ENCODE measurements at places on chromosomes 2 and 18. TPM values are rescaled to one million over a fixed set of nuclear protein-coding genes. Genes with fewer than 3 reads are reported as not detected.

Gene MROH2A
- total RNA-seq, result not detected

Gene G6PC2
- not detected for total RNA-seq

Gene CYTIP
- 0.14 TPM for total RNA-seq

Gene TBR1
- total RNA-seq, result not detected

Gene SIX3
- total RNA-seq, result not detected

Gene DAPL1
- not detected for total RNA-seq

Gene RIT2
- total RNA-seq, result not detected

Gene TTC21B
- total RNA-seq, result 36.9 TPM

Gene CKAP2L
- 10.3 TPM for total RNA-seq

Gene XDH
- 4.8 TPM for total RNA-seq

Gene MEP1B
- total RNA-seq, result not detected

DNA sequence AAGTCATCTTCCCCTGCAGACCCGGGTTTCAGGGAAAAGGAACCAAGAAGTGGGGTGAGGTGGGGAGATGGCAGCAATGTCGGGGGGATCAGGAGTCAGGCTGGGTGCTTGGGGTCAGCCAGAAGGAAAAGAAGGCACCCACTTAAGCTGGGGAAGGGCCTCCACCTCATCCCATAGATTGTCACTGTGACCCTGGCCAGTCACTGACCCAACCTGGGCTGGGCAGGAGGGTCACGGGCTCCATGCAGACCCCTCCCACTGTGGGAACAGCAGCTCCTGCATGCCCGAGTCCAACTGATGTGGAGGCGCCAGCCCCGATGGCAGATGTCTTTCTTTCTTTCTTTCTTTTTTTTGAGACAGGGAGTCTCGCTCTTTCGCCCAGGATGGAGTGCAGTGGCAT lies 53.6 kb upstream of the HAAO start:
- no peak overlapping the region for H3K27ac ChIP-seq
- no peak overlapping the region for H3K4me3 ChIP-seq
- DNase-seq, result no peak
- peaks cover 11% of the 10 kb centered on the region for H3K27me3 ChIP-seq

GRCh38 chr18:25457601-25458000 lies 105.6 kb upstream of the ZNF521 start:
- H3K27me3 ChIP-seq, result peaks cover 12% of the 10 kb centered on the region
- H3K27ac ChIP-seq, result no peak overlapping the region
- H3K4me1 ChIP-seq, result no peaks in the 10 kb centered on the region
- no peak overlapping the region for H3K4me3 ChIP-seq

- DNase-seq, result no peak
- no peaks in the 10 kb centered on the region for H3K36me3 ChIP-seq
These were observed 18.0 kb upstream of the RAB11FIP5 start for GRCh38 chr2:73130790-73131189.

DNA sequence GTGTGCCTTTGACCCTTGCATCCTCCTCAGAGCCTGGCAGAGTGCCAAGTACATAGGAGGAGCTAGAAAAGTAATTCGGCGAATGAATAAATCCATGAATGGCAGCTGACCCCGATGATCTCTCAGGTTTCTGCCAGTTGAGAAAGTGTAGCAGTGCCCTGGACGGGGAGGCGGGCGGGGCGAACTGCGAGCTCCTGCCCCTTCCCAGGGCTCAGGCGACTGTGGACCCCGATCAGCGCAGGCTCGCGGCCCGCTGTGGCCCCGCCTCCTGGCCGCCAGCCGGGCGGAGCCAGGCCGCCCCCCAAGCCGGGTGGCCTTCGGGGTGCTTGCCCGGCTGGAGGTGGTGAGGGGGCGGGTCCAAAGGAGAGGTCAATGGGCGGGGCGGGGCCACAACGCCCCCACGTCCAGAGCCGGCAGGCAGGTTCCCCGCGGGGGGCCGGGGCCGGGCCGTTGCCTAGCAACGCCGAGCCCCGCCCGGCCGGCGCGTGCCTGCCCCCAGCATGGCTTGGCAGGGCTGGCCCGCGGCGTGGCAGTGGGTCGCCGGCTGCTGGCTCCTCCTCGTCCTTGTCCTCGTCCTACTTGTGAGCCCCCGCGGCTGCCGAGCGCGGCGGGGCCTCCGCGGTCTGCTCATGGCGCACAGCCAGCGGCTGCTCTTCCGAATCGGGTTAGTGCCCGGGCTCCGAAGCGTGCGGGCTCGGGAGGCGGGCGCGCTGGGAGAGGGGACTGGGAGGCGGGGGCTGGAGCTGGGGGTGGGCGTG lies 30.6 kb upstream of the TMBIM1 start:
- H3K4me3 ChIP-seq, result peak overlapping the region; percentile 94
- H3K4me1 ChIP-seq, result peaks cover 33% of the 10 kb centered on the region

- no peak for DNase-seq
- H3K36me3 ChIP-seq, result no peaks in the 10 kb centered on the region
- H3K27me3 ChIP-seq, result no peaks in the 10 kb centered on the region
- peaks cover 3% of the 10 kb centered on the region for H3K4me1 ChIP-seq
- no peak overlapping the region for H3K4me3 ChIP-seq
These were observed 112.1 kb downstream of the UPP2 start for GRCh38 chr2:158213773-158214172.

GRCh38 chr2:176514805-176515500 lies 245.7 kb downstream of the MTX2 start:
- DNase-seq, result no peak
- H3K27me3 ChIP-seq, result peaks cover 6% of the 10 kb centered on the region
- no peak overlapping the region for H3K4me3 ChIP-seq

GRCh38 chr2:63465633-63466032 lies 122.6 kb downstream of the WDPCP start:
- no peak for DNase-seq
- no peaks in the 10 kb centered on the region for H3K27me3 ChIP-seq
- H3K36me3 ChIP-seq, result peaks cover 26% of the 10 kb centered on the region
- H3K27ac ChIP-seq, result no peak overlapping the region

DNA sequence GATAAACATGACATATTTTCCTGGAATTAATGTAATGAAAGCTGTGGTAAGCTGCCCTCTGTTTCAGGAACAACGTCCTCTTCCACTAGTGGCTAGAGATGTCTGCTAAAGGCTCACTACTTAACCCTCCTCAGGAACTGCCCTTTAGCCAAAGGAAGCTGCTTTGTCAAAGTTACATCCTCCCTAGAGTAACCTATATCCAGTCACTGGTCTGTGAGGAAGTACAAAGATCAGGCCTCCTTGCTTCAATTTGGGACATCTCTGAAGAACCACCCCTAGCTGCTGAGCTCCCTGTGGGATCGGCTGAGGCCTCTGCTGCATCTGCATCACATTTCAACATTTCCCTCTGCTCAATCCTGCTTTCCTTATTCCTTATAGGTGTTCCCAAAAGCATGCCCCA lies 107.8 kb downstream of the PRELID3A start:
- H3K4me1 ChIP-seq, result peaks cover 1% of the 10 kb centered on the region
- no peak overlapping the region for H3K27ac ChIP-seq
- DNase-seq, result no peak
- no peak overlapping the region for H3K4me3 ChIP-seq
- H3K36me3 ChIP-seq, result peaks cover 12% of the 10 kb centered on the region

- no peaks in the 10 kb centered on the region for H3K4me1 ChIP-seq
- H3K27me3 ChIP-seq, result no peaks in the 10 kb centered on the region
- no peak overlapping the region for H3K4me3 ChIP-seq
- no peak for DNase-seq
These were observed 14.5 kb downstream of the CABYR start for GRCh38 chr18:24153397-24153796.

DNA sequence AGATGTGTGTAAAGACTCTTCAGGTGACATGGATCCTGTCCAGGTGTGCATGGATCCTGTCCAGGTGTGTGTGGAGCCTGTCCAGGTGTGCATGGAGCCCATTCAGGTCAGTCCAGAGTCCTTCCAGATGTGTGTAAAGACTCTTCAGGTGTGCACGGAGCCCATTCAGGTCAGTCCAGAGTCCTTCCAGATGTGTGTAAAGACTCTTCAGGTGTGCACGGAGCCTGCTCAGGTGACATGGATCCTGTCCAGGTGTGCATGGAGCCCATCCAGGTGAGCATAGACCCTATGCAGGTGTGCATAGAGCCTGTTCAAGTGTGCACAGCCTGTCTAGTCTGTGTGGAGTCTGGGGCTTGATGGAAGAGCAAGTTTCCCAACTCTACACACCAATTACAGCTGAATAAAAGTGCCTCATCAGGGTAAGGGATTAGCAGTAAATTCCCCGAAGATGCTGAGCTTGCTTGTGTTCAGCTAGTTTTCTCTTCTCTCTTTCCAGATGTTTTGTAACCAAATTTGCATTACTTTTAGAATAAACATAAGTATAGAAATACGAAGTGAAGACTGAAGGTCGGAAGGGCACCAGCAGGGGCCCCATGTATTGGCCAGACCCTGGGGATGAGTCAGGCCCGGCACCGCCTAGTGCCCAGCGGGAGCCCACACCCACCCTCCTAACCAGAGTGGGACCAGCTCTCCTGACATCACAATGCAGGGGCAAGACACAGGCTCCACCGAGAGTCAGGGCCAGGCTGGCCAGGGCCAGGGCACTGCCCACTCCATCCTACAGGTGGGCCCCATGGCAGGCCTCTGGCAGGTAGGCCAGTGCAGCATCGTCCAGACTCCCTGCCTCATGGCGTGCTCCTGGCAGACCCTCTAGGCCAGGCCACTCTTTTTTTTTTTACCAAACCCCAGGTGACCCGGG lies 38.6 kb upstream of the GPC1 start:
- no peak for DNase-seq
- no peaks in the 10 kb centered on the region for H3K4me1 ChIP-seq
- H3K36me3 ChIP-seq, result no peaks in the 10 kb centered on the region
- peaks cover 2% of the 10 kb centered on the region for H3K27me3 ChIP-seq
- no peak overlapping the region for H3K4me3 ChIP-seq

DNA sequence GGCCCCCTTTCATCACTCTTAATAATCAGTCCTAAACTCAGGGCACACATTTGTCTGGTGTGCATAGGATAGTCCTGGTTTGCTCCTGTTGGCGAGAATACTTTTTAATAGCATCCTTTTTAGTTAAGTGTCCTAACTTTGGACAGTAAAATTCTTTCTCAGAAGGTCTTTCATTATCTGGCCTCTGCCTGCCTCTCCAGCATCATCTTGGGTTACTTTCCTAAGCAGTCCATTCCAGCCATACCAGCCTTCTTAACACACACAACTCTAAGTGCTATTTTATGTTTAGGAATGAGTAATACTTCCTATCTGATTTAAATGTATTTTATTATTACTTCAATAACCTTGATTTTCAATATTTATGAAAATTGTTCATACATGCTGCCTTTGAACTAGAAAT lies 151.0 kb downstream of the ACOXL start:
- no peak overlapping the region for H3K4me3 ChIP-seq
- no peaks in the 10 kb centered on the region for H3K4me1 ChIP-seq
- H3K27ac ChIP-seq, result no peak overlapping the region
- peaks cover 1% of the 10 kb centered on the region for H3K36me3 ChIP-seq
- no peak for DNase-seq

DNA sequence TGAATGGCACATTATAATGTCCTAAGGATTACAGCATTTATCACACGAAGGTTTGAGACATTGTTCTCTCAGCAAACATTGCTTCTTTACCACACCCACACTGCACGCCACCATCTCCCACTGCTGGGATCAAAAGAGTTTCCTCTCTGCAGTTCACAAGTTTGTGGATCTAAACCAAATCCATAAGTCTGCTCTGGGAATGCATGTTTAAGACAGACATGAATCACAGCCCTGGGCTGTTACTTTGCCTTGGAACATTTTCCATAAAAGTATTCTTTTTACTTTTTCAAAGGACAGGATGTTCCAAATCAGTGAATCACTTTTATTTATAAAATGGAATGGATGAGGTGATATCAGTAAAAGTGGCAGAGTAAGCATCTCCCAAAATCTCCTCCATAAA lies 36.1 kb downstream of the STPG4 start:
- no peak overlapping the region for H3K4me3 ChIP-seq
- no peaks in the 10 kb centered on the region for H3K36me3 ChIP-seq
- DNase-seq, result no peak
- H3K27me3 ChIP-seq, result no peaks in the 10 kb centered on the region
- no peaks in the 10 kb centered on the region for H3K4me1 ChIP-seq

GRCh38 chr2:132747046-132747445 lies 77.0 kb upstream of the LYPD1 start:
- no peak overlapping the region for H3K27ac ChIP-seq
- no peak for DNase-seq
- no peak overlapping the region for H3K4me3 ChIP-seq
- H3K27me3 ChIP-seq, result no peaks in the 10 kb centered on the region
- H3K36me3 ChIP-seq, result peaks cover 2% of the 10 kb centered on the region

DNA sequence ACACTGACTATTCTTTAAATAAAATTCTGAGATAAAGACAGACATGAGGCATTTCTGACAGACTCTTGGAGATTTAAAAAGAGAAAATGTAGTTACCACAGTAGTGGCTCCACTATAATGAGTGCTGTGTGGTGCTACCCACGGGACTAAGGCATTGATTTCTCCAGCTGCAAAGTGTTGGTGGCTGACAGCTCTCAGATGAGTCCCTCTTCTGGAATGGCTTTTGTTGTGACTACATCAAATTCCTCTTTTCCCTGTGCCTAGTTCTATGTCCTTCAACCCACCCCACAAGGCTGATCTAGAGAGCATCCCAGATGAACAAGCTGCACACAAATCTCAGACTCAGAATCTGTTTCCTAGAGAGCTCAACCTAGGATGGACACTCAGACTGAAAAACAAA lies 884.8 kb upstream of the ZEB2 start:
- H3K4me1 ChIP-seq, result no peaks in the 10 kb centered on the region
- H3K27me3 ChIP-seq, result no peaks in the 10 kb centered on the region
- H3K36me3 ChIP-seq, result no peaks in the 10 kb centered on the region
- H3K4me3 ChIP-seq, result no peak overlapping the region
- no peak overlapping the region for H3K27ac ChIP-seq

DNA sequence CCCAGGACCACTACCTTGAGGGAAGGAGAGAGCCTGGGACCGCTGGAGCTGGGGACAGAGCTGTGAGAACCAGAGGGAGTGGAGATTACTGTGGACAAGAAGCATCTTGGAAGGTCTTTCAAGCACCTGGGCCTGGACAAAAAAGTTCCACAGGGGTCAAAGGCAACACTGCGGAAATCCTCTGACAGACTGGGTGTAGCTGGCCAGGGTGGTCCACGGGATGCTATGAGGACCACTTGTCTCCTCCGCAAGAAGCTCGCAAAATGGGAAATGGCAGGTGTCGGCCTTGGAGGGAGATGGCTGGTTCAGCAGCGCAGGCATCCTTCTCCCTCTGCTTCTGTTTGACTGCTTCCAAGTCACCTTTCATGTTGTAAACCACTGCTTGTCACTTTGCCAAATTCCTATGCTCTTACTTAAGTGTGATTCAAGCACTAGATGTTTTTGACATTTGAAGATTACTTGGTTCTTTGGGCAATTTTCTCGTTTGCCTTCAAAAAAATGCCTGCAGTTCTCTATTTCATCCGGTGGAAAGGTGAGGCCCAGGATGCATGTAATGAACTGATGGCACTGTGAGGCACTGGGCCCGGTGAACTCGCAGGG lies 27.7 kb downstream of the KLHL29 start:
- H3K36me3 ChIP-seq, result no peaks in the 10 kb centered on the region
- H3K27ac ChIP-seq, result no peak overlapping the region
- peaks cover 28% of the 10 kb centered on the region for H3K27me3 ChIP-seq
- H3K4me3 ChIP-seq, result no peak overlapping the region

DNA sequence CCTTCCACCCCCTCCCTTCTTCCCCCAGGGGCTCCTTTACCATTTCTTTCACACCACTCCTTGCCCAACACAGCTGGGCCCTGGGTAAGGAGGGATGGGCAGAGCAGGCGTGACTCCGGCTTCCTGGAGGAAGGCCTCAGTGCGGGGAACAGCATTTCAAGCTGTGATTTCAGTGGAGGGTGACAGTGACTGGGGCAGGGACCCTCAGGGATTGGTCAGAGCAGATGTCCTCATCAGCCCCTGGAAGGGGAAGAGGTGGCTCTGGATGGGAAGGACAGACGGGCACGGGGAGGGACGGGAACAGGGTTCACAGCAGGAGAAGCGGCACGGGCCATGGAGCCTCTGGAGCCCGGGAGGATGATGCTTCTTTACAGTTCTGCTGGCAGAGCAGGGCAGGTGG lies 130.8 kb upstream of the TWIST2 start:
- H3K27me3 ChIP-seq, result peaks cover 29% of the 10 kb centered on the region
- no peak for DNase-seq
- H3K4me1 ChIP-seq, result peaks cover 3% of the 10 kb centered on the region

All from progenitor cell of endocrine pancreas (in vitro differentiated cells).